ENCODE measurements at places on chromosomes 3 and 15.

DNA sequence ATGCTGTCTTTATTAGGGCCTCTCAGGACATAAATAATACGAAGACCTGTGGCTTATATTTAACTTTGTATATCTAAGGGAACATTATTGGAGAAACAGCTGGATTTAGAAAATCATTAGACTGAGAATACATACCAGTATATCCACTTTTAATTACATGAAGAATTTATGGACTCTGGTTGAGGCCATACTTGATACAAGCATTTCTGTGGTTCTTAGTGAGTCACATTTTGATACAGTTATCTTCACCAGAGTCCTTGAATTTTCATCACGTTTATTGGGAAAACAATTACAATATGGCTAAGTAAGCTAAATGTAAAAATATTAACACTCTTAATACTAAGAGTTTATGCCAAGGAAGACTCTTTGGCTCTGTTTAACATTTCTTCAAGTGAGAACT lies 9.9 kb downstream of the KIF23 start:
- no peak for DNase-seq

DNA sequence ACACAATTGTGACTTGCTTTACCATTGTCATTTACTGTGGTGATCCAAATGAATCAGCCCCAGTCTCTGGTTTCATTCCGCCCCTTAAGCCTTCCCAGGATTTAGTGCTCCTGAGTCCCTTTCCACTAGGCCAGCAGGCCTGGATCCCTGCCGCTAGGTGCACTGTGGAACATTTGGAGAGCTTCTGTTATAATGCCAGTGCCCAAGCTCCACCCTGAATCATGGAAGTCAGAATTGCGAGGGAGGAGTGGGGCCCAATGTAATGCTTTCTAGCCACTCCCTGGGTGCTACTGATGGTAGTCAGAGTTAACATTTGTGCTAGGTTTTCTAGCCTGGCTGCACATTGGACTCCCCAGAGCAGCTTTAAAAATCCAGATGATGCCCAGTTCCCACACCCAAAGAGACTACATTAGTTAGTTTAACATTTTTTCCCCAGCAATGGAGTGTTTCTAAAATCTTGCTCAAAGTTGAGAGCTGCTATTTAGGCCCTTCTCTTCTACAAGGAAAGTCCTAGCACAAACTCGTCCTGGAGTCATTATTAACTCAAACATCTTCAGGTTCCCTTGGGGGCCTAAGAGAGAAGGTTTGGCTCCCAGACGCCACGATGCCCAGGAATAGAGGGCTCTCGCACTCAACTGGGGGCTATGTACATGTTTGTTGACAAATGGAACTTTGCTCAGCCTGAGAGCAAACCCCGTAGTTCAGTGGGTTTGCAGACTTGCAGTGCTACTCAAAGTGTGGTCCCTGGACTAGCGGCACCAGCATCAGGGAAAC lies 366.7 kb upstream of the PROK2 start:
- no peak for DNase-seq

GRCh38 chr15:73601451-73602445 lies 31.4 kb downstream of the NPTN start:
- DNase-seq: peak; percentile 63

GRCh38 chr15:60679256-60679655 lies 200.3 kb upstream of the ICE2 start:
- DNase-seq: peak; percentile 82

- no peak for DNase-seq
Measured at GRCh38 chr15:71883447-71883846, 73.1 kb downstream of the NR2E3 start.

- DNase-seq: peak; percentile 11
Measured at GRCh38 chr3:43319794-43320193, 33.5 kb downstream of the SNRK start.

DNA sequence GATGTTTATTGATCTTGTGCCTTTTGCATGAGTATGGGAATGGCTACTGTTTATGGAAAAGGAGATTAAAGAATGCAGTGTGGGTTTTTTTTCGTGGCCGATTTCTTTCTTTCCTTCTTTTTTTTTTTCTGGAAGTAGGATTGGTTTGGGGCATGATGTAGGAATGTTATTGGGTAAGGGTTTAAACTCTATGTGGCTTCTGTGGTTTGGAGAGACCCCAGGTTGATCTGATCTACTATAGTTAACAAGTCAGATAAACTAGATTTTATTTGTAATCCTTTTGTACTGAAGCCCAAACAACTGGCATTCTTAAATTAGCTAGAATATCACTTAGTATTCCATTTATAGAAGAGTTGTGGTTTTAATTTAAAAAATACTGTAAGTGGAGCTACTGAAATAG lies 304.8 kb downstream of the LPP start:
- DNase-seq: no peak

GRCh38 chr3:159266779-159267178 lies 464.9 kb downstream of the MFSD1 start:
- DNase-seq: peak; percentile 41

DNA sequence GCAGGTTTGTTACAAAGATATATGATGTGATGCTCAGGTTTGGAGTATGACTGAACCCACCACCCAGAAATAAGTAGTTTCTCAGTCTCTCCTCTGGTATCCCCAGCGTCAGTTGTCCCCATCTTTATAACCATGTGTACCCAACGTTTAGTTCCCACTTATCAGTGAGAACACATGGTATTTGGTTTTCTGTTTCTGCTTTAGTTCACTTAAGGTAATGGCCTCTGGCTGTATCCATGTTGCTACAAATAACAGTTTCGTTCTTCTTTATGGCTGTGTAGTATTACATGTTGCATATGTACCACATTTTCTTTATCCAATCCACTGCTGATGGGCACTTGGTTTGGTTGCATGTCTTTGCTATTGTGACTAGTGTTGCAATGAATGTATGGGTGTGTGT lies 132.3 kb downstream of the LMLN start:
- DNase-seq: no peak

GRCh38 chr15:47177177-47177576 lies 540.1 kb upstream of the SEMA6D start:
- DNase-seq: no peak

GRCh38 chr3:27289769-27290413 lies 79.3 kb downstream of the NEK10 start:
- DNase-seq: peak; percentile 6

DNA sequence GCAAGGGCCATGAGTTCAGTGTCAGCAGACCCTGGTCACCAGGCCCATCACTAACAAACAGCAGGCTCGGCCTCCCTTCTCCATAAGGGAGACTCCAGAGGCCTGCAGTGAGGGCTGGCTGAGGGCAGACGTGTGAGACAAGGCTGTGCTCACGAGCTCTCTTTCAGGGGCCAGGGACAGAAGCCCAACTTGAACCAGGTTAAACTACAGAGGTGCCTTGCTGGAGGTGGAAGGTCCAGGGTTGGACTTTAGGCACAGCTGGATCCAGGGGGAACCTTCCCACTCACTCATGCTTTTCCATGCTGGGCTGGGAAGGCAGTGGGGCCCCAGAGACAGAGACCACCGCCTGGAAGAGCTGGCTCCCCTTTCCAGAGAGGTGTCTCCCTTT lies 19.0 kb downstream of the CFAP100 start:
- no peak for DNase-seq

DNA sequence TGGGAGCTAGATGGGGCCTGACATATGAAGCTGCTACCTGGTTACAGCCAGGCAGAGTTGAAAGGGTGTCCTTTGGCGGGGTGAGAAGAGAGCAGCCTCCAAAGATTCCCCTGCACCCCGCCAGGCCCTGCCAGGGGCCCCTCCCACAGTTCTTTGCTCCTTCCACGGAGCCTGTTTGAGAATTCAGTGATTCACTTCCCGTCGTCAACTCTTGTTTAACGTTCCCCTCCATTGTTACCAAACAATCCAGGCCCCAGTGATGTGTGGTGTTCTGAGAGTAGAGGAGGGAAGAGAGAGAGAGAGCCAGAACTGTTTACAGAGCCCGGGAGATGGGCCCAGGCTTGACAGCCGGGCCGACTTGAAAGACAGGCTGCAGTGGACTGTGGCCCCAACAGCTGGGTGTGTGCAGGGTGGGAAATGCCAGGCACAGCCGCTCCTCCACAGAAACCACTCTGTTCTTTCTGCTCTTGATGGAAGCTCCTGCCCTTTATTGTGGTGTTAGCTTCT lies 81.5 kb downstream of the SMAD3 start:
- DNase-seq: peak; percentile 93

DNA sequence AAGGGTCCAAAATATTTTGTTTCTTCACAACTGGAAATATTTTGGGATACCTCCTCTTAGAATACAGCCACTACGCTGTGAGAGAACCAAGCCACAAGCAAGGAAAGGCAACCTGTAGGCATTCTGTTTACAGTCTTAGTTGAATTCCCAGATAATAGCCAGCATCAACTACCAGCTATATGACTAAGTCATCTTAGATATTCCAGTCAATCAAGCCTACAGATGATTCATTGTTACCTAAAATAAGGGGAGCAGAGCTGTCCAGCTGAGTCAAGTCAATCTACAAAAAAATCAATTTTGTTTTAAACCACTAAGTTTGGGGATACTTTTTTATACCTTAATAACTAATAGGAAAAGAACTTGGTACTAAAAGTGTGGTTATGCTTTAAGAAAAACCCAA lies 526.4 kb upstream of the DPPA4 start:
- no peak for DNase-seq

Measured in fibroblast of mammary gland (primary cell).